ENCODE measurements at places on chromosomes 16 and 17.

DNA sequence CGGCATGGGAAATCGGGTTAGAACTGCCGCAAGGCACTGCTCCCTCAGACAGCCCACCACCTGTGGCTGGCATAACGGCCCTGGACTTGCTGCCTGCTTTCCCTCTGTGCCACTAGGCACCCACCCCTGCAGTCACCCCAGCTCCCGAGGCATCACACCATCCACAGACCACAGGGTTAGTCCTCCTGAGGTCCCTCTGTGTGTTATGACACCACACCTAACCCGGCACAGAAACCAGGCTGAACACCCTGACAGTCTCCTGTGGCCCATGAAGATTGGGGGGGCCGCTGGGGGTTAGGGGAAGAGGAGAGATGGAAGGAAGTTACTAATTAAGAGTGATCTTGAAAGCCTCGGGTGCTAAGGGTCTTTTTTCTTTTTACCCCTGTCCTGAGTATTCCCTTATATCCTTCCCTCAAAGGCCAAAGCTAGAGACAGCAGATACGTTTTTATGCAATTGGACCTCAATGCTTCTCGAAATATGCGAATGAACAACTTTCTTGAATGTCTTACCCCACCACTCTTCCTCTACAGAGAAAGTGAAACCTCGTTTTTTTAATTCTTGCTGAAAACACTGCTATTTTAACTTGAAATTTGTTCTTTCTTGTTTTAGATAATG is 7.0 kb downstream of the CYTH1 start:
- DNase-seq = peak; percentile 59

DNA sequence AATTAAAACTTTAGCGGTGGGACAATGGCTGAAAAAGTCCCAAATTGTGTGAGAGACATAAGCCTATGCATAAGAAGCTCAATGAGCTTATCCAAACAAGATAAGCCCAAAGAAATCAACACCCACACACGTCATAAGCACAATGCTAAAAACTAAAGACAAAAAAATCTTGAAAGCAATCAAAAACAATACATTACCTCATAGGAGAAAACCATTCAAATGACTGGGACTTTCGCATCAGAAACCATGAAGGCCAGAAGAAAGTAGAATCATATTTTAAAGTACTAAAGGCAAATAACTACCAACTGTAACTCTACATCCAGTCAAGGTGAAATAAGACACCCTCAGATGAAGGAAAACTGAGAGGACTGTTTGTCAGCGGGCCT is 50.2 kb downstream of the ZCCHC14 start:
- no peak for DNase-seq

DNA sequence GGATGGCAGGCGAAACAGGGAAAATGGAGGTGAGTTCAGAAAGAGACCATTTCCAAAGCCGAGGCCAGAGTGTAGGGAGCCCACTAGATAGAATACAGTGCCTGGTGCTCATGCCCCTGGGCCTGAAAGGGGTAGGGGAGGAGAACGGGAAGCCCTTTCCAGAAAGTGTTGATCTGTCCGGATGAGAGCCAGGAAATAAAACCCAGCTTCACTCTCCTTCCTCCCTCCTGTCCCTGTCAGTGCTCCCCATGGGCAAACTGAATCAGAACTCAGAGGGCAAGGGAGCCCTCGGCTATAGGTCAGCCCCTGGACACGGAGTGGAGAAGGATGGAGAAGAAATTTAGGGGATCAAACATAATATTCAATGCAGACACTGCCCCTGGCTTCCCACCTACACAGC is 57.7 kb upstream of the RPL38 start:
- no peak for DNase-seq

DNA sequence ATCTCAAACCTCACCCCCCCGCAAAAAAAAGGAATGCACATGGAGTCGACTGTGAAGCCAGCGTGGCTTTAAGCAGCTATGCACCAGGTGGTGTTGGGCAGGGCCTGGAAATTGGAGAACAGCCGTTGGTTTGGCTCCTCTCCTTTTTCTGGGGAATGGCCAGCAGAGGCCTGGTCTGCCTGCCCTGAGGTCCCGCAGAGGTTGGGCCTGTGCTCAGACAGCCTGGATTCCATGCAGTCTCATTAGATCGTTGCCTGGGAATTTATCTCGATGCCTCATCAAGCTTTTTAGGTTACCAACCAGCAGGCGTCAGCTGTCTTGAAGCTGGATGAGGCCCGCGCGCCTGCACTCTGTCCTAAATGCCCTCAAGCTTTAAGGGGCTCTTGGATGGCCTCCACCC is 9.8 kb downstream of the SLC12A3 start:
- no peak for DNase-seq

DNA sequence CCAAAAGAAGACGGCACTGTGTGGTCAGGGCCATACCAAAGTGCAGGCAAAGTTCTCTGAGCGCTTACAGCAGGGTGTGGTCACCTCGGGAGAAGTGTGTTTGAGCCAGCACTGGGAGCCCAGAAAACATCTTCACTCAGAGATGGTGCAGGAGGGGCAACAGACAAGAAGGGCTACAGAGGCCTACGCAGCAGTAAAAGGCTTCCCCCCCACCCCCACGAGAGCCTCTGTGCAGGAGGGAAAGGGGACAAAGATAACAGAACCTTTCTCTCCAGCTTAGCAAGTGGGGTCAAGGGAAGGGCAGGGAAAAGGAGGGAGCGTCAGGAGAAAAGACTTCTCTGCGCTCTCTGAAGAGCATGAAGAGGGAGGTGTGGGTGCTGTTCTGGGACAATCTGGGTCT is 2.8 kb downstream of the VAT1 start:
- no peak for DNase-seq

- no peak for DNase-seq
Measured at GRCh38 chr17:18218756-18219415, 6.5 kb upstream of the LLGL1 start.

DNA sequence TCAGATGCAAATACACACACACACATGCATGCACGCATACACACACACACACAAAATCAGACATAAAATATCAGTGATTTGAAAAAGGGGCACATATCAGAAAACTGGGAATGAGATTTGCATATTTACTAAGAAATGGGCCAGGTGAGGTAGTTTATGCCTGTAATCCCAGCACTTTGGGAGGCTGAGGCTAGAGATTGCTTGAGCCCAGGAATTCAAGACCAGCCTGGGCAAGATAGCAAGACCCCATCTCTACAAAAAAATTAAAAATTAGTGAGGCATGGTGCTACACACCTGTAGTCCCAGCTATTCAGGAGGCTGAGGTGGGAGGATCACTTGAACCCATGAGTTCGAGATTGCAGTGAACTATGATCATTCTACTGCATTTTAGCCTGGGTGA is 22.4 kb upstream of the PNPO start:
- no peak for DNase-seq

DNA sequence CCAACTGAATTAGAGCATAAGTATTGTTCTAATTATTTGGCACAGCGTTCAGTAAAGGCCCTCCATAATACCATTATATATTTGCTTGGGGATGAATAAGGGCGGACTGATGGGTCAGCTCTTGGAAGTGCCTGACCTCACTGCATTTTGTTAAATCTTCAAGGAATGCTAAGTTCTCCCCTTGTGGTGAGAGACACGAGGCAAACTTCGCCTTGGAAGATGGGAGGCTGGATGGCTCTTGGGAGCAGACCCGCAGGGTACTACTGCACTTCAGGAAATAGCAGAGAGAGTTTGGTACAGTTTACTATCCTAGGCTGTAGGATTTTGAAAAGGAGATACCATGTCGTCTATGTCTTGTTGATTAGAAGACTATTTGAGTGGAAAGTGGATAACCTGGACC is 87.0 kb upstream of the RPRML start:
- no peak for DNase-seq

- peak; percentile 44 for DNase-seq
Measured at GRCh38 chr16:85541980-85542900, 70.9 kb upstream of the GSE1 start.

GRCh38 chr16:83019963-83020362 is 393.2 kb downstream of the CDH13 start:
- DNase-seq = no peak

DNA sequence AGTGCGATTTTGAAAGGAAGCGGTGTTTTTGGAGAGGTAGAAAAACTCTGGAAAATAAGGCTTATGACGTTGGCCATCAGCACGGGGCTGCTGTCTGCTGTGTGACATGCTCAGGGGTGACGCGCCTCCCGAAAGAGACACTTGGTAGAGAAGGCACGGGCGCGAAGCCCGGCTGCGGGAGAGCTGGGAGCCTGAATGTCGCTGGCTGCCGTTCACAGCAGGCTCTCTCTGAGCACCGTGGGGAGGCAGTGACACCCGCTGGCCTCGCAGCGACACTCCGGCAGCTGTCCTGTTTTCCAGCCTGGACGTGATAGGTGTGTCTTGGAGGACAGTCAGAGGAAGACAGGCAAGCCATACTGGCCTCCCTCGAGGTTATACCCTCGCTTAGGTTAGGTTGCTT is 759.1 kb upstream of the RBFOX1 start:
- DNase-seq = peak; percentile 6

GRCh38 chr16:80619824-80620223 is 79.0 kb downstream of the DYNLRB2 start:
- DNase-seq = no peak

DNA sequence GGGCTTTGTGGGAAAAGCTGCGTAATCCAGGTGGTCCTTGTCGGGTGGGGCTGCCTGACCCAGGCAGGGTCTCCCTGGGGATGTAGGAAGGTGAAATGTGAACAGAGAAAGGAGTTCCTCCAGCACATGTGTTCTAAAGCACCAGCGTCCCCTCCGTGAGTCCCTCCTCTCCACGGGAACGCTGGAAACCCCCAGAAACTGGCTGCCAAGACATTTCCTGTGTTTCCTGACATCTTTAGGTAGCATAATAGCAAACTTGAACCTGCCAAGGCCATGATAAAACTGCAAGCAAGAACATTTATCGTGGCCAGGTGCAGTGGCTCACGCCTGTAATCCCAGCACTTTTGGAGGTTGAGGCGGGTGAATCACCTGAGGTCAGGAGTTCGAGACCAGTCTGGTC is 12.6 kb upstream of the PYDC1 start:
- DNase-seq = no peak

DNA sequence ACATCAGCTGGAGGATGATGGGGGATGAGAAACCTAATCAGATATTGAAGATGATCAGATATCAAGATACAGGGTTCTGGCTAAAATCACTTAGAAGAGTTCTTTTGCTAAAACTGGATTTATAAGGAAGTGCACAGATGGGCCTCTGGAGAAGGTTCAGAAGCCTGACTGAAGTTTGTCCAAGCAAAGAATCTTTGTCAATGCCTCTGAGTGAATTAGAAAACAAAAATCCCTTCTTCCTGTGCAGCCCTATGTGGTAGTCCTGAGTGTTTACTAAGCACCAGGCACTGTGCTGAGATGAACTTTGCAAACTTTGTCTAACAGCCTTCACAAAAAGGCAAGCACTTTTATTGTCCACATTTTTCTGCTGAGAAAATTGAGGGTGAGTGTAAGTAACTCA is 11.4 kb upstream of the CENPV start:
- DNase-seq = no peak

- peak; percentile 10 for DNase-seq
Measured at GRCh38 chr16:81181013-81181720, 57.3 kb upstream of the BCO1 start.

GRCh38 chr17:62130739-62131138 is 65.7 kb upstream of the MED13 start:
- DNase-seq = no peak

GRCh38 chr17:35287286-35287811 is 44.5 kb downstream of the SLFN5 start:
- DNase-seq = no peak

DNA sequence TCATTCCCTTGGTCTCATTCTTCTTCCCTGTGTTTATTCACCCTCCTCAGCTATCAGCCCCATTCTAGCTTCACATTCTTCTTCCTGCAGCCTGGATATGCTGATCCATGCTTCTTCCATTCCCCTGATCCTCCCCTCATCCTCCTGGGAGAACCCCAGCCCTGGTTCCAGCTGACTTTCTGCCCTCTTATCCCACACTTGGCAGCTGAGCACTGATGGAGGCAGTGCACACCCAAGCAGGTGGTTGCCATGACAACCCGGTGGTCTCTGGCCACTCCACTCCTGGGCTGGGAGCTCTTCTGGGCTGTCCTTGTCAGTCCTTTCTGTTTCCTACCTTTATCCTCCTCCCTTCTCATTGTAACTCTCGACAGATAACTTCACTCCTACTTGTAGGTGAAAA is 16.7 kb upstream of the TUBG2 start:
- DNase-seq = no peak

- no peak for DNase-seq
Measured at GRCh38 chr17:47630614-47631013, 19.1 kb upstream of the KPNB1 start.

- no peak for DNase-seq
Measured at GRCh38 chr17:34166352-34166751, 88.7 kb upstream of the CCL2 start.

DNA sequence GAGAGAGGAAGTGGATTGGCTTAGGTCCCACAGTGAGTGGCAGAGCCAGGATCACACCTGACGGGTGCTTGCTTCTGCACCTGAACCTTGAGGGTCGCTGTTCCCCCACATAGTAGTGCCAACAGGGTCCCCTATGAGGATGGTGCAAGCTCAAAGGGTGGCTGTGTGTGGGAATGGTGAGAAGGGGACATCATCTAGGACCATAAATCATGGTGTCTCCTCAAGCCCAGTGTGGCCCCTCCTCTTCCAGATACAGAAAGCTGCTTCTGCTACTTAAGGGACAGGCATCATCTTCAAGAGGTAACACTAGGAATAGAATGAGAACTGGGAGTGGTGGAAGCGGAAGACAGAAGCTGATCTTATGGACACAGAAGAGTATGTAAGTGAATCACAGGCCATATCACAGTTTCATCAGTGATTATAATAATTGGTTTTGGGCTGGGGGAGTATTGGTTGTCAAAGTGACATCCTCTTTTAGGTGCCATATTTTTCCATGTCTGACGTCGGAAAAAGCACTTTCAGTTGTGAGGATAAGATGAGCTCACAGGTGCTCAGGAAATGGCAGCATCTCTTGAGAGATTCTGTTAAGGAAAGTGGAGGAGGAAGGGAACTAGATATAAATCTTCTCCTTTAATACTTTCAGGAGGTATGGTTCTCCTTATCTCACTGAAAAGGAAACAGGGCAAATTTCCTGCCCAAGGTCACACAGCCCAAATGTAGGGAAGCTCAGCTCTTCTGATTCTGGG is 83.2 kb upstream of the HNF1B start:
- no peak for DNase-seq

Measured in suppressor macrophage treated with lipopolysaccharide for 1 hour (primary cell).